ENCODE measurements at places on chromosomes 3 and 15.

DNA sequence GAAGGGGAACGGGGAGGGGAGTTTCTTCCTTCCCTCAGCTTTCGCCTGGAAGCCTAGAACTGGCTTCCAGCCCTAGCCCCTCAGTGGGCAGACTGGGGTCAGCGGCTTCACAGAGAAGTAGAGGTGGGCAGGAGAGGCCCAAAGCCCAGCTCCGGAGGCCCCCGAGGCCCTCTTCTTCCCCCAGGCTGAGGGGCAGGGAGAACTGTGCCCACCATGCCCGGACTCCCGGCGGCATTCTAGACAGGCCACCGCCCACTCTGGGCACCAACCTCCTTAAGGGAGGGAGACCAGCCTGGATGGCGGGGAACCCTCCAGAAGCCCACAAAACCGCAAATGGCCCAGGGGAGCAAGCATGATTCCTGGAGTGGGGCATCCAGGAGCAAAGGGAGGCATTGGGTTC is 17.9 kb downstream of the HAPLN3 start:
- DNase-seq, result no peak

GRCh38 chr3:167750272-167750971 is 14.9 kb downstream of the SERPINI1 start:
- DNase-seq, result no peak

DNA sequence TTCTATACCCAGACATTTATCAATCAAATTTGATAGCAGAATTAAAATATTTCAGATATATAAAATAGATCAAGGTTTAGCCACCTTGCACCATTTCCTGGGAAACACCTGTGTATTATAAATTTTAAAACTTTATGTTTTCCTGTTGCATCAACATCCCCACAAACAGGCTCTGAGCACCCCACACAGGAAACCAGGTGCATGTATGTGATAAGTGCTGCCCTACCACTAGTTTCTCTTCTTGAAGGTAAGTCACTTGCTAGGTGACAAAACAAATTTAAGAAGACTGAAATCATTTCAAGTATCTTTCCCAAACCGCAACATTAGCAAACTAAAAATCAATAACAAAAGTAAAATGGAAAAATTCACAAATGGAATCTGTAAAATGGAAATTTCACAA is 496.1 kb upstream of the CCDC54 start:
- no peak for DNase-seq

DNA sequence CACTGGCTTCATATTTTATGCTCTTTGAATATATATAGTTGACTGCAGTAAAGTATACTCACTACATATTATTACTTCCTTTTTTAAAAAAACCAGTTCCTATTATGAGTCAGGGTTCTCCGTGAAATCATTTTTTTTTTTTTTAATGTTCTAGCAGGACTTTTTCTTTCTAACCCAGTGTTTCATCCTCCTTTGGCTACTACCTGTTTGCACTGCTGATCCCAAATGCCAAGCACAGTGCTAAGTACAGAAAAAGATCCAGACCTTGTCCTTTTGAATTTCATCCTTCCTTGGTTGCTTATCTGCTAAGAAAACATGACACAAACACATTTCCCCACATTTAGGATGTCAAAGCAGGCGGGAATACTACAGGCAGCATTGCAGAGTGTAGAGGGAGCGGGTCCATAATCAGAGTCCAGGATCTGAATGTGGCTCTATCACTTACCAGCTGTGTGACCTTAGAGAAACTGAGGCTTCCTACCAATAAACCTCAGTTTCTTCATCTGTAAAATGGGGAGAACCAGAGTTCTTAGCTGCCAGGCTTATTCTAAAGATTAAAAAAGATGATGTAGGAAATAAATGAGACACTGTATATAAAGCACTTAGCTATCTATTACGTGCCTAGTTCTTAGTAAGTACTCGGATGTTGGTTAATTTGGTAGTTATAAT is 37.2 kb upstream of the ANPEP start:
- no peak for DNase-seq

DNA sequence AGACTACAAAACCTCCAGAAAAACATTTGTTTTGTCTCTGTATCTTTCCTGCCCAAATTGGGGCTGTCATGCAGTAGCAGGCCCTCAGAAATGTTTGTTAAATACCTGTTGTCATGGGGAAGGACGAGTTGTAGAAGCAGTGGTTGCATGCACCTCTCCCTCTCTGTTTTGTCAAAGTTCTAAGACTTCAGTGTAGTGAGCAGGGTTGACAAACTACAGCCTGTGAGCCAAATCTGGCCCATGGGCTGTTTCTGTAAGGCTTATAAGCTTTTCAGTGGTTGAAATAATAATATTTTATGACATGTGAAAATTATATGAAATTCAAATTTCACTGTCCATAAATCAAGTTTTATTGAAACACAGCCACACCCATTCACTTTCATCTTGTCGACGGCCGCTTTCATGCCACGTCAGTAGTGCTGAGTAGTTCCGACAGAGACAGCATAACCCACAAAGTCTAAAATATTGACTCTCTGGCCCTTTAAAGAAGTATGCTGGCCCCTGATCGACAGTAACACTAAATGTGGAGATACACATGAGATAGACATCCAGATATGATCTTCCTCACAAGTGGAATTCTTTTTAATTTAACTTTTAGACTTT is 102.9 kb downstream of the PDZRN3 start:
- DNase-seq, result no peak

DNA sequence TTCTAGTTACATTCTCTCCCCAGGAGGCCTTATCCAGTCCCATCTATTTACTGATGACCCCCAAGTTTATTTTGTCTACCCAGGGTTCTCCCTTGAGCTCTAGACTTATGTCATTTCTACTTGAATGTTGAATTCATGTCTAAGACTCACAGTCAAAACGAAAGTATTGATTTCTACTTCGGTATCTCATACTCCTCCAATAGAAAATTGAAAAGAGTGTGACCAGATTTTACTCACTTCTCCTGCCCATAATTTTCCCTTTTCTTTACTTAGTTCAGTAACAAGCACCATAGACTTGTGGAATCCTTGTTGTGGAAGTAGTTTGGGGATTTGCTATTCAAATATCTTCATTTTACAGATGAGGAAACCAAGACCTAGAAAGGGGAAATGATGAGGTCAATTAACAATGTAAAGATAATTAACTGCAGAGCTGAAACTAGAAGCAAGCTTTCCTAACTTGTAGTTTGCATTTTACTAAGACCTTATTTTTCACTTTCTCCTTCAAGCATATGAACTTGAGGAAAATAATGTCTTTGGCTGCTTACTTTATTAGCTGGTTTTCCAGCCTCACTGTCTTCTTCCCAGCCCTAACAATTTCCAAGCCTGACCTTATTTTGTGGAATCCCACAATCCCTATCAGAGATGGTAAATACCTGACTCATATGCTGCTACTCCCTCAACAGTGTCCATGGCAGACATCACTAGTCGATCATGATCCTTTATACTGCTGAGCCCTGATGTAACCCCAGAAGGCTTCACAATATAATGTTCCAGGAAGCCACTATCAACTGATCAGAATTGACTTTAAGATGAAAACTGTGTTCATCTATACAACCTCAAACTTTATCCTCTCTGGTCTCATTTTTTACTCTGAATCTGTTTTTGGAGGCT is 123.9 kb upstream of the AGBL1 start:
- no peak for DNase-seq

GRCh38 chr15:39193611-39194010 is 387.3 kb upstream of the THBS1 start:
- no peak for DNase-seq

- DNase-seq, result no peak
Observed at GRCh38 chr3:103968751-103969150, 1398.0 kb upstream of the ALCAM start.

DNA sequence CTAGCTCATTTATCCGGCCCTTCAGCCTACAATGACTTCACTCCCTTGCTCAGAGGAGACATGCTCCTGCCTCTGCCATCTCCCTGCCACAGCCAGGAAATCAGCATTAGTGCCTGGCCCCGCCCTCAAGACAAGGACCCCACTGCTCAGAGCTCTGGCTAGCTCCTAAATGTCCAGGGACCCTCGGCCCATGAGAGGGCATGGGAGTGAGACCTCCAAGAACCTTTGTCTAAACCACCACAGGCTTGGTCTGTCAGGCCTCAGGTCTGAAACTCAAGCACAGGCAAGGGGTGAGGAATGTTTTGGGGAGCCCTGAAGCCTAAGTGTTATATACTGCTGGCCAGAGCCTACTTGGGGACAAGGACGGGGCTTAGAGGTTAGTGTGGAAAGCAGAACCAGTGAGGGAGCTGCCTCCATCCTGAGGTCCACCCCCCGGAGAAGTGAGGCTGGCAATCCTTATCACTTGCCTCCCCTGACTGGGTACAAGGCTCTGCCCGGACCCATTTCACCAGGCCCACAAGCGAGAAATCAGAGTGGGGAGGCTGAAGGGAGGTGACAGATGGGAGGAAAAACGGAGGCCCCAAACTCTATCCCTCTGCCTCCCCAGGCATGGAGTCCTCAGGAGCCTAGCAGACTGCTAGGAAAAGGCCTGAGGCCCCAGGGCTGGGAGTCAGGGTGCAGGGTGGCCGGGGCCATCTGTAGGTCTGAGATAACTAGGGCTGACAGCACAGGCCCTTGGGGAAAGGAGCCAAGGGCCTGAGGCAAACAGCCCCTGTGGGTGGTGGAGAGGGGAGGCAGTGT is 18.8 kb downstream of the SHF start:
- DNase-seq, result no peak

DNA sequence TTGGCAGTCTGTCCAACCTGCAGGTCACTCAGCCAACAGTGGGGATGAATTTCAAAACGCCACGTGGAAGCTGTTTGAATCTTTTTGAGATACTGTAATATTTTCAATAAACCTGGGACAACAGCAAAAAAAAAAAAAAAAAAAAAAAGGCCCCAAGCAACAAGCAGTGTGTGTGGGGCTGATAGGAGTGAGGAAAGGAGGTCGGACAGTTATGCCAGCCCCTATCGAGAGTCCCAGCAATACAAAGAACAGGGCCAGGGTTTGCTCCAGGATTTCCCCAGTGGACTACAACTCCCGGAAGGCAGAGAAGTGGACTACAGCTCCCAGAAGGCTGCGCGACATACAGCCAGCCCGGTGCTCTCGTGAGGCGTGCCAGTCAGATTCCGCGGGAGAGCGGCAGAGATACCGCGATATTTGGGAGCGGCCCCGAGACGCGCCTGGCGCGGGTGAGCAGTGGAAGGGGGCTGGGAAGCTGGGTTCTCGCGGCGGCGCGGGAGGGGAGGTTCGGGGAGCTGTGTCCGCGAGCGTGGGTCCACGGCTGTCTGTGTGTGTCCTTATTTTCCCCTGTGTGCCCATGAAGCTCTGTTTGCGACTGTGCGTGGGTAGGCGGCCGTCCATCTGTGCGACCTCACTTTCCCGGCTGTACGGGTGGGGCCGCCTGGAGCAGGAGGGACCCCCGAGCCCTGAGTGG is at the start of gene PPCDC:
TSS of gene PPCDC (plus strand) at position 410 of the 691 bp plus-strand sequence. CDS start 4,729 bp downstream, outside the sequence.
- peak; percentile 95 for DNase-seq

DNA sequence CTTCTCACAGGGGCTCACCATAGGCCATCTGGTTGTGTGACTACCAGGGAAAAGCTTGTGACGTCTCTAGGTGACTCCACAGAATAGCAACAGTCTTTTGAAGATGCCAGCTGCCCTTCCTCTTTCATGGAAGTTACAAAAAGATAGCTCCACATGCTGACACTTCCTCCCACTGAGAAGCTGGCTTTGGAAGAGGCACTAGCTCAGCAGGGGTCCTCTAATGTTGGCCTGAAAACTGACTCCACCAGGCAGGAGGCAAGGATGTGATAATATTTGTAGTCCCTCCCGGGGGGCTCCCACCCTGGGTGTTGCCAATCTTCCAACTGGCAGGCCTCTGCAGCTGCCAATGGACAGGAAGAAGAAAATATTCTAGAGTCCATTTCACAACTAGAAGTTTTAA is 343.5 kb downstream of the NEK10 start:
- DNase-seq, result no peak

GRCh38 chr3:124256599-124256998 is 264.7 kb upstream of the ROPN1 start:
- DNase-seq, result no peak

DNA sequence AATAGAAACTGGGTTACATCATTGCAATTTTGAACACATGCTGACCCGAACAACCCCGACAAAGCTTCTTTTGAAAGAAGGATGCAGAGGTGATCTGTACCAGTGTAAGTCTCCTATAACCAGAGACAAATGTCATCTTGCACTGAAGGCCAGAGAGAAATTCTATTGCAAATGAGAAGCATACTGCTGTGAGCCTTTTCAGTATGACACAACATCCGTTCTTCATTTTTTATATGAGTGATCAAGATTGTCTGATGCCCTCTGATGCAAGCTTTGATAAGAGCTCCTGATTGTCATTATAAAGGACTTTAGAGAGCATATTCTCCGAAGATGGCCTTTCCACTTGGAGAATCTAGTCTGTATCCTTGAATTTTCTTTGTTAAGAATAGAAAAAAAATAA is 36.9 kb downstream of the PCOLCE2 start:
- DNase-seq, result no peak

DNA sequence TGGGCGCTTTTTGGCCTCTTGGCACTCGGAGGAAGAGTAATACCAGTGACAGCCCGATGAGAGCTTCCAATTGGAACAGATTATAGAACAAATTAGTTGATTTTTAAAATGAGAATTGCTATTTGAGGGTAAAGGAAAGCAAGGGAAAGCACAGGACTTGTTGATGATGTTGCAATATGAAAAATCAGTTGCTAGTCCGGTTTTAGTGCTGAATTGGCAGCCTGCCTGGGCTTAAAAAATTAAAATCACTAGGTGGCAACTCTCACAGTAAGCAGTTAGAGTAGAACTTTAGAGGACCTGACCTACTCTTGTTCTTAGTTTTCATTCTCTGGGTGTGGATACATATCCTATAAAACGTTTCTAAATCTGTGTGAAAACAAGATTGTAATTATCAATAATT is 2.1 kb upstream of the SCAANT1 start:
- no peak for DNase-seq

GRCh38 chr15:71551566-71551965 is 258.8 kb upstream of the NR2E3 start:
- DNase-seq, result no peak

GRCh38 chr15:45122719-45123118 is 7.0 kb downstream of the DUOXA1 start:
- no peak for DNase-seq

DNA sequence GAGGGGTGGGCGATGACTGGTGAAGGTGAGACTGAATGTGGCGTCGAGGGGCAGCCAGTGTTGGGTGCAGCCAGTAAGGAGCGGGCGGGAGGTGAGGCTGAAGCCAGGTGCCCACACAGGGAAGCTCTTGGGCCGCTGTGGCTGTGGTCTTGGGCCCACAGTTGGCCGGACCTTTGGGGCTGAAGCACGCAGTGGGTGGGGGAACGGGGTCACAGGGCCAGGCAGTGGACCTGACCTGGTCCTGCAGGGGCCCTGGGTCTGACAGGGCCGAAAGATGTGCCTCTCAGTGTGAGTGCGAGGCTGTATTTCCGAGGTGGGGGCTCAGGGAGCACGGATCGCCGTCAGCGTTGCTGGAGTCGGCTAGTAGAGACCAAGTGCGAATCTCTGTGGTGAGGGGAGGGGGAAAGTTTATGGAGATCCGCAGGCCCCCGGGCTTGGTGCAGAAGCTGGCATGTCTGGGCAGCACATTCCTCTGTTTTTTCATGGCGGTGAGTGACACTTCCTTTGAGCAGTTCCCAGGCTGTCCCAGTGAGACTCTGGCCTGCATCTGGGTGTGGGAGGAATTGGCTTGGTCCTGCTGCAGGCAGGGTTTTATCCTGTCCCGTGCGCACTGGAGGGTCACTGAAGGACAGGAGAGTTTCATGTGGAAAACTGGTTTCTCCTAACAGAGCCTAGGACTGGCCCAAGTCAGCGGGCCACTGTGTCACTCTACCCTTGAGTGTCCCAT is 100.8 kb downstream of the TMEM266 start:
- DNase-seq, result no peak

Data from CD4-positive, alpha-beta T cell (primary cell).